Putamen (tissue), 1 donor: ENCODE measurements at places on chromosomes 16 and 17.

GRCh38 chr16:69195369-69196029 is 8.5 kb downstream of the SNTB2 start:
- peak; percentile 33 for DNase-seq

- no peak for DNase-seq
These were observed 103.9 kb downstream of the CNTNAP4 start for GRCh38 chr16:76381096-76381495.

- DNase-seq, result no peak
These were observed 365.2 kb upstream of the MAF start for GRCh38 chr16:79965718-79966117.

GRCh38 chr16:81601008-81601428 is 156.4 kb downstream of the CMIP start:
- DNase-seq, result no peak

- DNase-seq, result no peak
These were observed 403.4 kb downstream of the GRIN2A start for GRCh38 chr16:9778849-9779248.

DNA sequence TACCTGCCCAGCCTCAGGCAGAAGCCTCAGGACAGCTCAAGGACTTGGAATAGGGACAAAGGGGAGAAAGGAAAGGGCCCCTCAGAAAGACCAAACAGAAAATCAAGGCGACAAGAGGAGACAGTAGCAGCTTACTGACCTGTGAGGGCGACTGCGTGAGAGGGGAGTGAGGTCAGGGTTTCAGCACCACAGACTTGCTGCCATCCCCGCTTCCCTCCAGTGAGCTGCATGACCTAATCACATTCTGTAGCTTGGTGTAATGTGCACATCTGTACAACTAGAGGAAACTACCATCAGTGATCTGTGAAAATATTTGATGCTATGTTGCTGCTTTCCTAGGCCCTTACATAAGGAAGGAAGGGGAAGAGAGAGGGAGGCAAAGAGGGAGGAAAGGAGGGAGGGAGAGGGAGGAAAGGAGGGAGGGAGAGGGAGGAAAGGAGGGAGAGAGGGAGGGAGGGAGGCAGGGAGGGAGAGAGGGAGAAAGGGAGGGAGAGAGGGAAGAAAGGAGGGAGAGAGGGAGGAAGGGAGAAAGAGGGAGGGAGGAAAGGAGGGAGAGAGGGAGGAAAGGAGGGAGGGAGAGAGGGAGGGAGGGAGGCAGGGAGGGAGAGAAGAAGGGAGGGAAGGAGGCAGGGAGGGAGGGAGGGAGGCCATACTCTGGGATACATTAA is 404.9 kb upstream of the CDH5 start:
- no peak for DNase-seq

GRCh38 chr16:57061084-57061905 is 31.1 kb upstream of the CPNE2 start:
- DNase-seq, result no peak
